ENCODE measurements at places on chromosomes 6 and 20.

DNA sequence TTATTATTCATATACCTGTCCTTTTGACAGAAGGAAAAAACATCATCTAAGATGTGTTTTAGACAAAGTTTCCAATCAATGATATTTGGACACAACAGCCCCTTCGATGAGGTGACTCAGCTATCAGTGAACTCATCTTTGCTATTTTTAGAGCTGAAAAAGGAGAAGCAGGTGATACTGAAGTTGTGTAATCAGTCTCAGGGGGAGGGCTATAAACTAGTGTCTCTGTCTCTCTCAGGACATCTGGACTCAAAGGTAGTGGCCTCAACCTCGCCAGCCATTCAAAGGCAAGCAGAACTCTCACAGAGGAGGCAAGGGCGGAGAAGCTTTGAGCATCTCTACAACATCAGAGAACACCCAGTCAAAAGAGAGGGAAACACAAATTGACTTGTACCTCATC, 135.4 kb downstream of the BFSP1 start:
- no peak for DNase-seq

- no peak for DNase-seq
Observed at GRCh38 chr6:83083476-83083875, 16.0 kb downstream of the DOP1A start.

- DNase-seq, result peak; percentile 76
Observed at GRCh38 chr6:22036275-22036674, 260.6 kb downstream of the PRL start.

DNA sequence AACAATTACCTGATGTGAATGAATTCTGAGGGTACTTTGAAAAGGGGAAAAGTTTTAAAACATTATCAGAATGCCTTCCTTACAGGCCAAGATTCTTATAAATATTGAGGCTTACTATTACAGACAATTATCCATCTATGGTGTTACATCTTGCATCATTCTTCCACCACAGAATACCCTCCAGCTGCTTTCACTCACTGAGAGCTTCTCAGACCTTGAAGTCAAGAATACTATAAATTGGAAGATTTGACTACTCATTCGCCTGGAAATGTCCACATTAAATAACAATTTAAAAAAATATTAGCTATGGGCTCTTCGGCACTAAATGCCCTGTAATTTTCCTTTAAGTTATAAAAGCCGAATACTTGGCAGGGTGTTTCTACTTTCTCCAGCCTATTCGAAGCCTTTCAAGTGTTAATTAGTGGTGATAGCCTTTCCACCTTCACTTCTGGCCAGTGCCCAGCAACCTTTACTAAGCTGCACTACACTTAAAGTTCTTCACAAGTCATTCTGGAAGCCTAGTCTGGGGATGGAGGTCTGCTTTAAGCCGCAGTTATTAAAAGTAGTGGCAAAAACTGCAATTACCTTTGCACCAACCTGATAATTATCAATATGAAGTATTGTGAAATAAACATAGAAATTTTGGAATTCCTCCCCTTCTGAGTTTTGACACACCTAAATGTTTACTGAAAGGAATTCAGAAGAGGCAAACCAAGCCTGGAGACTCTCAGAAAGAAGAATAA, 100.9 kb downstream of the BMP5 start:
- no peak for DNase-seq

DNA sequence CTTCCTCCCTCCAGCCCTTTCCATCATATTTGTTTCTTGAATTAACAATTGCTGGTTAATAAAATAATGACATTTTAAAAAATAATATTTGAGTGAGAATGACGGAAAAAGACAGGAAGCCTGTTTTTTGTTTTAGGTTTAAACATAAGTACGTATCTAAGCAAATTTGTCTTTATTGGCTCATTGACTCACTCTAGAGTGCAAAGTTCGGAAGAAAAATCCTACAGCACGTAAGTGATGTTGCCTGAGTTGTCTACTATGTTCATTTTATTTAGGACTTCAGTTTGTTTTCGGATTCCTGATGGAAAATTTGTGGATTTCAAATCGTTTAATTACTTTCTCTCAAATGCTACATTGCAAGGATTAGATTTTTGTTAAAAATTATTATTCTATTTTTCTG, 1435.7 kb upstream of the ADGRB3 start:
- DNase-seq, result no peak

- DNase-seq, result no peak
Observed at GRCh38 chr6:108883172-108883571, 35.0 kb downstream of the ARMC2 start.

DNA sequence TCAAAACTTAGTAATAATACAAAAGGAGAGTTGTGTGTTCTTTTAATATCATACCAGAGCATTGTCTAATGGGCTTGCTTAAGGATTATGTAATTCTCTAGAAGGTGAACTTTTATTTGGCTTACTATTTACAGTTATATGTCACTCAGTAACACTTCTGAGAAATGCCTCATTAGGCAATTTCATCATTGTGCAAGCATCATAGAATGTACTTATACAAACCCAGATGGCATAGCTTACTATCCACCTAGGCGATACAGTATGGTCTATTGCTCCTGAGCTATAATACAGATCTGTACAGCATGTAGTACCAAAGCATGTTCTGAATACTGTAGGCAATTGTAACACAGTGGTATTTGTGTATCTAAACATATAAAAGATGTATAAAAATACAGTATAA, 340.1 kb downstream of the PHF3 start:
- no peak for DNase-seq

- no peak for DNase-seq
Observed at GRCh38 chr6:74070091-74070490, 374.1 kb downstream of the CD109 start.

DNA sequence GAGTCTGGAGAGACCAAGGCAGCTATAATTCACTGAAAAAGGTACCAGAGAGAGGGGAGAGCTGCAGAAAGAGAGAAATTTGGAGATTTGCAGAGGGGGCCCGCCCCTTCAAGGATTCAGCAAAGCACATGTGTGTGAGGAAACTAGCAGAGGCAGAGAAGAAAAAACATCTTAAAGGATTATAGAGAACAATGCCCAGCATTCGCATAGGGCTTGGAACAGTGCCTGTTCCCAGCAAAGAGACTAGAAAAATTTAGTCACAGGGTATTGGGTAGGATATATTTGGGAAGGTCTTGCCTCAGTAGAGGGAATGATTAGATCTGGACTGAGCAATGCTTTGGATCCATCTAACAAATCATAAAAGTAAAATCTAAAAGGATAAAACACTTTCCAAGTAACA, 44.0 kb downstream of the SRPK1 start:
- DNase-seq, result no peak
